Osteoblast (primary cell): ENCODE measurements at places on chromosomes 11 and 22. TPM values are rescaled to one million over a fixed set of nuclear protein-coding genes. Genes with fewer than 3 reads are reported as not detected.

- DNase-seq: no peak
Observed at GRCh38 chr22:36027935-36028645, 534 bp downstream of the RBFOX2 start.

Gene NOX4
- 1.8 TPM in 2 replicates for total RNA-seq

GRCh38 chr11:108062336-108062735 lies 53.6 kb downstream of the CUL5 start:
- DNase-seq: no peak

DNA sequence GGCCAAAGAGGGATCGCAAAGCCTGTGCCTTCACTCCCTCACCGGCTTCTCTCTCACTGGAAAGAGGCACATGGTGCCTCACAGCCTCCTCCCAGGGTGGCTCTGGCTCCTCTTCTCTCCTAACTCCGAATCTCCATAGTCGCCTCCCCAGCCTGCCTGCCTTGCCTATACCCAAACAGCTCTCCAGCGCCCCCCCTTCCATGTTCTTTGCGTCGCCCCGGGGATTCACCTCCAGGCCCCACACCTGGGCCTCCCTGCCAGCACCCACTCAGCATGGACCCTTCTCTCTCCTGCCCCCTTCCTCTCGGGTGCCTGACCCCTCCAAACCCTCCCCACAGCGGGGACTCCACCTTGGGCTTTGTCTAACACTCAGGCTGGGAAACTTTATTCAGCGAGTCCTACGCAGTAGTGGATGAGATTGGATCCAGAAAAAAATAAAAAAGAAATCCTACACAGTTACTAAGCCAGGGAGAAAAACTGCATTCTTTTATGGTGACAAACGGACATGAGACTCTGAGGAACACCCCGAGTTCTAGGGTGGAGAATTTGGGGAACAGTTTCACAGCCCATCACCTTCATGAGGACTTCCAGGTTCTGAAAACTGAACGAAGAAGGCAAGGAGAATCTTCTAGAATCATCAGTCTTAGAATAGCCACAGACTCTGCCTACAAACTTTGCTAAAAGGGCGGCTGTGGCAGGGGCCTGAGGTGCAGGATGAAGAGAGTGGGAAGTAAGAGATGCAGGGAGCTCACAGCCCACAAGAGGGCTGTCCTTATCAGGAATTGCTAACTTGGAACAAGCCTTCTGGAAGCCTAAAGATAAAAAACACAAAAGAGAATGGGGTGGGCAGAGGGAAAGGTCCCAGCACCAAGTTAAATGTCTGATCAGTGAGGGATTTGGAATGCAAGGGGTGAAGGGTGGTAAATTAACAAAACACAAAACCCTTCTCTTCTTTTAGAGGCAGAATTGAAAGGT lies 5.3 kb downstream of the PPM1F start:
- DNase-seq: peak; percentile 93

GRCh38 chr11:80727315-80727714 lies 1286.5 kb upstream of the TENM4 start:
- no peak for DNase-seq

Gene CDPF1
- total RNA-seq: 12.7 and 15.0 TPM in 2 replicates

DNA sequence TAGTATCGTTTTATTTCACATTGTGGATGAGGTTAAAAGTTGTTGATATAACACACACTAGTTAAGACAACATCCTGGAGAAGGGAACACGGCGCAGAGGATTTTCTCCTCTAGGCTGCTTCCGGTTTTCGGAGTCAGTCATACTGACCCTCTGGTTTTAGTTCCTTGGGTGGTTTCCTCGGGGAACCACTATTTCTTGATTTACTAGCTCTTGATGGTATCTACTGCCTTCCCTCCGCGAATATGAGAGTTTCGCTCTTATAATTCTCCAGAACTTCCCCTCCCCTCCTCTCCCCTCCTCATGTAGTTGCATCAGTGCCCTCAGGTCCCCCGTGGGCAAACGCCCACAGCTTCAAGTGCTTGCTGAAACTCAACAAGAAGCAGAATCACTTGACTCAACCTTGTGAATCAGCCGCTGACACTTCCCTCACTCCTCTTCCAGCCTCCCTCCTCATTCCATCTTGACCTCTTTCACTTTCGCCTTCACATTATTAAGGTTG lies 15.9 kb upstream of the APOBEC3A start:
- no peak for DNase-seq

- peak; percentile 80 for DNase-seq
Observed at GRCh38 chr11:64715756-64716472, 7.1 kb downstream of the NRXN2 start.

- DNase-seq: no peak
Observed at GRCh38 chr11:27557226-27557625, 50.7 kb upstream of the LIN7C start.

Gene FLRT1
- total RNA-seq: under 0.01 and 0.29 TPM in 2 replicates

DNA sequence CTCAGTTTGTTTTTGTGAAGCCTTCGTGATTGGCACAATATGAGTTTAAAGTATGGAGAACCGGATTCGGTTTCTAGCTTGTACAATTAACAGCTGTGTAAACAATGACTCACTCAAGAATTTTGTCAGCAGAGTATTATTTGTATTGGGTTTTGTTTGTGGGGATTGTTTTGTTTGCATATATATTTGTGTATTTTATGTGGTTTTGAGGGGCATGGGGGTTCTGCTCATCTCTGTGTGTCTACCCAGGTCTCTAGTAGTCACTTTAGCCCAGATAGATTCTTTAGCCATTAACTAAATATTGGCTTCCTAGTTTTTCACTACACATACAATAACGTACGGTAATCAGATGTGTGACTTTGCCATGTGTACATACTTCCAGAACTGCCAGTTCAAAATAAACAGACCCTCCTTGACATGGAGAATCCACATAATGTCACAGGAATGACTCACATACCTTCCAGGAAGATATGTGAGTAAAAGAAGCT lies 7.5 kb upstream of the MS4A7 start:
- DNase-seq: no peak

- DNase-seq: no peak
Observed at GRCh38 chr22:49510718-49511117, 317.0 kb downstream of the BRD1 start.

Gene HBB
- total RNA-seq: not detected in 2 replicates

Gene WBP2NL
- total RNA-seq: under 0.01 and 0.72 TPM in 2 replicates

Gene TRIM51
- not detected in 2 replicates for total RNA-seq

Gene THAP12
- total RNA-seq: 44.5 and 47.7 TPM in 2 replicates

Gene TRIM48
- total RNA-seq: not detected in 2 replicates

GRCh38 chr11:104151404-104152204 lies 12.3 kb downstream of the PDGFD start:
- no peak for DNase-seq

- peak; percentile 47 for DNase-seq
Observed at GRCh38 chr11:2752204-2752770, 52.5 kb upstream of the KCNQ1OT1 start.

DNA sequence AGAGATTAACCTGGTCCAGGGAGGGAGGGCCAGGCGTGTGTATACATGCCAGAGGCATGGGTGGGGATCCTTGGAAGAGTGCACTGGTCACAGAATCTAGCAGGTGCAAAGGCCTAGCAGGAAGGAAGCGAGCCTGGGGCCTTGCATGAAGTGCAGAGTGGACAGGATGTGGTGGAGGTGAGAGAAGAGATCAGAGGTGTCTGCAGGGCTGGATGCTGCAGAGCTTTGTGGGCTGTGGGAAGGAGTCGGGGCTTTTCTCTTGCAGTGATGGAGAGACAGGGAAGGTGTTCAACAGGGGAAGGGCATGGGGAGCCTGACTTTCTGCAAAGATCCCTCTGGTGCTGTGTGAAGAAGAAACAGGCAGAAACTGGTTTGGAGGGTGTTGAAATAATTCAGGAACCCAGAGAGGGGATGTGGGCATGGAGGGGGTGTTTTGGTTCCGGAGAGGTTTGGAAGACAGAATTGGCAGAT lies 2.5 kb upstream of the TPST2 start:
- no peak for DNase-seq

DNA sequence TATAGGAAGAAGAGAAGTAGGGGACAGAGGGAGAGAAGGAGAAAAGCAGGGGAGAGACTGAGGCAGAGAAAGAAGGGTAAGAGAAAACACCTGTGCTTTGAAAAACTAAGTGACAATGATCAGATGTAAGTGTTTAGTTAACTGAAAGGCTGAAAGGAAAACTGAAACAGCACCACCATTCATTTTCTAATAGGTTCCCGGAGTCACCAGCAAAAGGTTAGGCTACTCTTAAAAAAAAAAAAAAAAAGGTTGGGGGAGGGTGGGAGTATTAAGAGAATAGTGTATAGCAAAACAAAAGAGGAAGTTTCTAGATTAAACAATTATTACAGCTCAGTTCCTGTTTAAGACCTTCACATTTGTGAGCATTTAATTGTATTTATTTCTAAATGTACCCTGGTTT lies 113.8 kb downstream of the CADM1 start:
- no peak for DNase-seq

GRCh38 chr22:32644252-32645100 lies 157.0 kb upstream of the TIMP3 start:
- DNase-seq: no peak

- no peak for DNase-seq
Observed at GRCh38 chr22:42831712-42832111, 25.4 kb downstream of the ARFGAP3 start.

DNA sequence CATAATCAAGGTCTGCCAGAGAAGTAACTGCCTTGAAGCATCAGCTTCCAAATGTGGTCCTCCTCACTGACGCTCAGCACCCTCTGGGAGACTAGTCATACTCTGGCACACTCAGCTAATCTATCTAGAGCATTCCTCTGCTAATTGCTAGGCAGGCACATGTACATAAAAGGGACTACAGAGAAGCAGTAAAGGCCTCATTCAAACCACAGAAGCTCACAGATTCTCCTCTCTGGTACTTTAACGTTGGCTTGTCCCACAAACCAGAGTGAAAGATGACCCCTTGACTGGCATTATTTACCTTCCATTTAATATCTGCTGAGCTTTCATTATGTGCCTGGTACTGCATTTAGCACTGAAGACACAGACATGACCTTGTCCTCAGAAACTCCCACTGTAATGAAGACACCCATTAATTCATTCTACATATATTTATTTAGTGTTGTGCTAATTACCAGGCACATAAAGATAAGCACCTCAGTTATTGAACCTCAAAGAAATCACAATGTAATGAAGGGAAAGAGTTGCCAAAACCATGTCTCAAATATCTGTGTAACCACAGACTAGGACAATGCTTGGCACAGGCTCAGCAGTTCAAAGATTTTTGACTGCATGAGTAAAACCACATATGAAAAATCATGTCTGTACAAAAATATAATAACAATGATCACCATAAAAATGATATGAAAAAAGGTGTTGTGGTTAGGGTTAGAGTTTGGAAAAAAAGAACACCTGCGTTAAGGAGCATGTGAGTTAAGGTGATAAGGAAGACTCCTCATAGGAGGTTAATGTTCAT lies 550.4 kb downstream of the DLG2 start:
- no peak for DNase-seq

GRCh38 chr11:3163241-3163981 lies 1.7 kb downstream of the OSBPL5 start:
- peak; percentile 87 for DNase-seq

GRCh38 chr11:110463153-110463552 lies 33.4 kb downstream of the FDX1 start:
- peak; percentile 34 for DNase-seq

GRCh38 chr11:102171101-102171500 lies 60.9 kb downstream of the YAP1 start:
- DNase-seq: peak; percentile 58

Gene KRTAP5-11
- total RNA-seq: not detected in 2 replicates

Gene PARVG
- total RNA-seq: 1.1 and 1.5 TPM in 2 replicates
